ENCODE measurements at places on chromosomes 7 and 10.

DNA sequence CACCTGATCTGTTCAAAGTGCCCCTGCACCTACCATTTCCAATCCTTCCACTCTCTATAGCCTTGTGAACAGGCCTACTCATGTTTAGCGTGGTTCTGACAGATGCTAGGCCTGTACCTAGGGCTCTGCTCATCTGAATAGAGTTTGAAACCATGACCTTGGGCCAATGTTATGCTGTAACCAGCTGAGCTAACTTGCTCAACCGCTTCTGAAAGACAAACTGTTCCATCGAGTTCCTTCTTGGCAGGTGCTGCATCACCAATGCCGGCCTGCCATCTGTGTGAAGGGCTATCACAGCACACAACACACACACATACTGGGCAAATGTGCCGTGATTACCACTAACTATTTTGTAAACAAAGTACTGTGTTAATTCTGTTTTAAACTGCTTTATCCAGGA lies 419.0 kb upstream of the GALNT17 start:
- no peak for DNase-seq

DNA sequence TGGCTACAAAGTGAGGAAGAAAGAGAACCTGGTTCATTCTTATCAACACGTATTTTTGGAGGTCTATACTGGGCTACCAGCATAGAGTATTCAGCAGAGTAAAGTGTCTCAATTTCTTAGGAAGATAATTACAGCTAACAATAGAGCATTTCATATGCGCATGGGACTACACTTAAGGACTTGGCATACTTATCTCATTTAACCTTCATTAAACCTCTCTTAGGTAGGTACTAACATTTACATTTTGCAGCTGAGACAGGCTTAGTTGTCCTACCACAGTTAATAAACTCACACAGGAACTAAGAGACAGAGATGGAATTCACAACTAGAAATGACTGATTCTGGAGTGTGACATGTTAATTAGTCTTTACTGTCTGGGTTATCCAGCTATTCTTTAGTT lies 66.6 kb downstream of the NRBF2 start:
- DNase-seq = no peak

- DNase-seq = no peak
These were observed 754 bp downstream of the GSTO1 start for GRCh38 chr10:104255311-104255981.

GRCh38 chr7:106604971-106605370 lies 56.0 kb downstream of the CCDC71L start:
- no peak for DNase-seq

DNA sequence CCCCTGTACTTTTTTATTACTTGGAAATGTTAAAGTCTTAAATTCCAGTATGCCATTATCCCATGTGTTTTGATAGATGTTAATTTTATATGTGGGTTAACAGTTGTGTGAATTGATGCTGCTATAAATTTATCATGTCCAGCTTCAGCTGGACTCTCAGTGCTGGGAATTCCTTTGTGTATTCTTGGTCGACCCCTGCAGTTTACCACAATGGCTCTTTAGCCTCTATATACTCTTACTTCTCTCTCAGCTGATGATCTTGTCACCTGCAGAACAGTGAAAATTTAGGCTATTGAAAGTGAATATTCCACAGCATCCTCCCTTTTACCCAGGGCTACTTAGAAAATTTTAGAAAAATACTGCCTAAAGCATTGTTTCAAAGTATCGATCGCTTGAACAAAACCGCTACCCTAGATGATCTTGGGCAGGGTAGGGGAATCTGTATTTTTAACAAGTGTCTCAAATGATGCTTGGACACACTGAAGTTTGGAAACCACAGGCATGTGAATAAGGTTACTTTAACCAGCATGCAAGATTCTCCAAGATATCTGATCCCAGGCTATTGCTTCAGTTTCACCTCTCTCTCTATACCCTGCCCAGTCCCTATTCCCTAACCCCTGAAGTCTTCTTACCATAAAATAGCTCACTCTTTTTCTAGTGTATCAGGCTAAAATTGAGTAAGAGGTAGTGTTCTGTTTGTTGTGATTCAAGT lies 25.4 kb downstream of the LCOR start:
- no peak for DNase-seq

DNA sequence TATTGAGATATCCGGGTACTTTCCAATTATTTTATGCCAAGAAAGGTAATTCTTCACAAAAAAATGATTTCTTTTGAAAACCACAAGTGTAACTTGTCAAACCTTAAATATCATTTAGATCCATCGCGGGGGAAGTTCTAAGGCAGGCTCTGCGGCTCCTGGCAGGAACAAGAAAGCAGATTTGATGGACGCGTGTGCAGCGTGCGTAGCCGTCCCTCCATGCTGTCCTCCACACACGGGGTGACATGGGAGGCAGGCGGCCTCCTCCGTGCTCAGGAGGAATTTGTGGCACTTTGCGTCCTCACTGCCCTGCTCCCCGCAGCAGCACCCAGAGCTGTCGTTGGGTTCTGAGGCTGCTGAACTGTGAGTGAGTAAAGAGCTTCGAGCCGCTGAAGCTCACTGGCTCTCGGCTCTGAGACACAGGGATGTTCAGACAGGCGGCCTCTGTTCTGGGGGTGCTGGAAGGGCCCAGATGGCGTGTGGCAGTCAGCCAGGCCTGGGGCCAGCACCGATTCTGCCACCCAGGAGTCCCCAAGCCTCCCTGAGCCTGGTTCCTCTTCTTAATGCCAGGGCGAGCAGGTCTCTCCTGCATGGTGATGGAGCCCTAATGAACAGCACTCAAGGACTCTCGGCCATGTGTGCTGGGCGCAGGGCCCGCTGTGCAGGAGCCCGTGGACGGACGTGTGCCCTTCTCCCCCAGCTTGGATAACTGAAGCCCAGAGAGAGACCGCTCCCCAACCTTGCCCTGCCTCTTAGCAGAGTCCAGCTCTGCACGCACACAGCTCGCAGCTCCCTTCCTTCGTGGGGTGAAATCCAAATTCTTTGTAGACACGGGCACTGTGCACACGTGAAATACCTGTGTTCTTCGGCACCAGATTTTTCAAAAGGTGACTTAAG lies 185.4 kb upstream of the SHH start:
- DNase-seq = no peak

DNA sequence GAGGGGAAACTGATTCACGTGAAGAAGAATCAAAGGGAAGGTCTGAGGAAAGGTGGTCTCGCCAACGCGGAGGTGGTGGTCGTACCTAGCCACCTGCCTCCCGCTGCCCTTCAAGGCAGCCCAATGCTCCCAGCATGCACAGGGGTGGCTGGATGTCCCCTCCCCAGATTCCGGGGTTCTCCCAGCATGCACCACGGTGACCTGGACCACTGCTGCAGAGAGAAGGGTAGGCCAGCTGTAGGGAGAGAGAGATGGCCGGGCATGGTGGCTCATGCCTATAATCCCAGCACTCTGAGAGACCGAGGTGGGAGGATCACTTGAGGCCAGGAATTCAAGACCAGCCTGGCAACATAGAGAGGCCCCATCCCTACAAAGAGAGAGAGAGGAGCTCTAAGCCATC lies 32.4 kb upstream of the PPP2R2D start:
- DNase-seq = no peak

- DNase-seq = peak; percentile 16
These were observed 1.0 kb downstream of the ATE1 start for GRCh38 chr10:121926671-121927317.

DNA sequence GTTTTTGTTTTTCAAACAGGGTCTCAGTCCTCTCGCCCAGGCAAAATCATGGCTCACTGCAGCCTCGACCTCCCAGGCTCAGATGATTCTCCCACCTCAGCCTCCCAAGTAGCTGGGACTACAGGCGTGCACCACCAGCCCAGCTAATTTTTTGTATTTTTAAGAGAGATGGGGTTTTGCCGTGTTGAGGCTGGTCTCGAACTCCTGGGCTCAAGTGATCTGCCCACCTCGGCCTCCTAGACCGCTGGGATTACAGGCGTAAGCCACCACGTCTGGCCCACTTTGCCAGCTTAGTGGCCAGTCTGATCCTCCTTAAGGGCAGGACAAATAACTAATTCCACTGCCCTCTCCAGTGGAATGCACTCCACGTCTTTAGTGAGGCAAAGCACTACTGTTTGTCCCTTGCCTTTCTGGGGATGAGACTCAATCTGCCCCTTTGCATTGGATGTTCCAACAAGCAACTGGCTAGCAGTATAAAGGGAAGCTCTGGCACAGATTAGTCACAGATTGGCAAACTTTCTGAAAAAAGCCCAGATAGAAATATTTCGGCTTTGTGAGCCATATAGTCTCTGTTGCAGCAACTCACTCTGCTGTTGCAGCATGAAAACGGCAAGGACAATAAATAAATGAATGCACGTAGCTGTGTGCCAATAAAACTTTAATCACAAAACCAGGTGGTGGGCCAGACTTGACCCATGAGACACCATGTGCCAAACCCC lies 143.8 kb upstream of the RHEB start:
- no peak for DNase-seq

DNA sequence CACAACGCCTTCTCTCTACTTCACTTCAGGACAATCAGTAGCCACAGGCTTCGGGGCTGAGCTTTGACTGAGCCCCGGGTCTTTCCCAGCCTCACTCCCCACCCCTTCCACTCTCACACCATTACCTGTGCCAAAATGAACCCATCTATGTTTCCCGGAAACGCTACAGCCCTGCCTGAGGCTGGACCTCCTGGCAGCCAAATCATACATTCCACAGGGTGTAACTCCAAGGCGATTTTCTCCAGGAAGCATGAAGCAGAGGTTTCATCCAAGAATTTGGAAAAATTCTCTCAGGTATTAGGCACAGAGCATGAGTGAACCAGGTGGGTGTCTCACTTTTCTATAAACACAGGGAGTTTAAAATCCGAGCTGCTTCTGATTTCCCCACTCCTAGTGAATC lies 286.3 kb downstream of the TNS3 start:
- no peak for DNase-seq

GRCh38 chr7:6578114-6579084 lies 1.1 kb downstream of the ZDHHC4 start:
- peak; percentile 81 for DNase-seq

DNA sequence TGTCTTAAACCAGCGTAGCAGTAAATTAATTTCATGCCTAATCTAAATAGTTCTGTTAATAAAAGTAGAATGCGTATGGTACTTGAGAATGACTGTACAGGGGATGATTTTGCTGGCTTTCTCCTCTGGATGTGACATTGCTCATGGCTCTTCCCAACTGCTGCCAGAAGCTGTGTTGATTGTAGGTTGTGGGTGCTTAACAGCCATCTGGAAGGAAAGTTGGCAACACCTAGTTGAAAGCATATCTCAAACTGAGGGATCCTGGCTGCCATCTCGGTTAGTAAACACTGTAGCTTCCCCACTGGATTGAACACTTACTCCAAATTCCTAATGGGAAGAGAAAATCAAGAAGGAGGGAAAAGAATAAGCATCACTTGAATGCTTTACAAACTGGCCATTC lies 130.9 kb downstream of the NXPH1 start:
- DNase-seq = no peak

DNA sequence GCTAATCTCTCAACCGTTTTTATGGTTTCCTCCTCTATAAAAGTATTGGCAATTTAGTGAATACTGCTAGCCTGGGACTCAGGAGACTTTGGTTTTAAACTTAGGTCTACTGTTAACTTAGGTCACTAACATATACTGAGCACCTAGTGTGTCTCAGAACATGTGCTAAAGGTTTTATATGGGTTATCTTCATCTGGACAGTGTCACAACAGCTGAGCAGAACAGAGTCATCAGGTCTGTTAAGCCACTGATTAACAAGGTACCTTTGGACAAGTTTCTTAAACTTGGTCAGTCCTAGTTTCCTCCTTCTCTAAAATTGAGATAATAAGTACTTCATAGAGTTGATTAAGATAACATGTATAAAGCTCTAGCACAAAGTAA lies 30.6 kb downstream of the NET1 start:
- DNase-seq = no peak

DNA sequence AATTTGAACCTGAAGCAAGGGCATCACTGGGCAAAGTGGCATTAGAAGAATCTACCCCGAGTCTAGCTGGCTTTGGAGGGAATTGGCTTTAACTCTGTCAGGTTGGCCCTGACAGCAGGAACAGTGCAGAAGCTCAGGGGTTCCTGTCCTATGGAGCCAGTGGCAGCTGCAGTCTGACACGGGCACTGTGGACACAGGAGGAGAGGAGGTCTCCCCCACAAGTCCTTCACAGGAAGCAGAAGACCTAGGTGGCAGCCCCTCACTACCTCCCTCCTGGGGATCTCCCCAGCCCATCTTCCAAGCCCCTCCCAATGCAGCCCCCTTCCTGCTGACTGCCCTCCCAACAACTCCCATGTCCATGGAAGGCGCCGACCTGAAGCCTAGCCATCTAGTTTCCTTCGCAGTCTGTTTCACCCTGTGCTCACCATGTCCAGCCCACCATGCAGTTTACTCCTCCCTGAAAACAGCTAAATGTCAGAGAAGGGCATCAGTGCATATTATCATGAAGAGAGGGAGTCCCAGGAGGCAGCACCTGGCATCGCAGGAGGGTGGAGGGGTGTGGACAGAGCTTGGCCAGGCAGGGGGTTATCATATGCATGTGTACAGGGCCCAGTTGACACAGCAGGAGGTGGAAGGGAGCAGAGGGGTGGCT lies 17.9 kb upstream of the GDF10 start:
- no peak for DNase-seq

GRCh38 chr7:75756991-75757676 lies 14.9 kb downstream of the CCL26 start:
- DNase-seq = peak; percentile 33

DNA sequence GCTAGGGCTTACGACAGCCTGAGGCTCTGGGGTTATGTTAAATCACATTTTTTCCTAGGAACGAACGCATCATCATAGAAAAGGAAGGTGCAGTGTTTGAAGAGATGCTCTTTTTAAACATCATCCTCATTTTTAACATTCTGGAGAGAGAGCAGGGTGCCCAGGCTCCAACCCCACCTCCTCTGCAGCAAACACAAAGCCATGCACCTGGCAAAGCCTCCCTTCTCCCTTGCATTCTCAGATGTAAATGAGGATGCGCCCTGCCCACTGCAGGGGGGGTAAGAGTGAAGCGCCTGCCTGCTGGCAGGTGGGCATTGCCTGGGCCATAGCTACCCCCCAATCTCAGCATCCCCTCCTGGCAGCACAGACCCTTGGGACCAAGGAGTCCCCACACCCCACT lies 92.4 kb downstream of the PTPRN2 start:
- no peak for DNase-seq

- DNase-seq = no peak
These were observed 8.3 kb upstream of the FRMPD2 start for GRCh38 chr10:48282829-48283228.

GRCh38 chr10:96501985-96502384 lies 11.7 kb downstream of the TLL2 start:
- no peak for DNase-seq

DNA sequence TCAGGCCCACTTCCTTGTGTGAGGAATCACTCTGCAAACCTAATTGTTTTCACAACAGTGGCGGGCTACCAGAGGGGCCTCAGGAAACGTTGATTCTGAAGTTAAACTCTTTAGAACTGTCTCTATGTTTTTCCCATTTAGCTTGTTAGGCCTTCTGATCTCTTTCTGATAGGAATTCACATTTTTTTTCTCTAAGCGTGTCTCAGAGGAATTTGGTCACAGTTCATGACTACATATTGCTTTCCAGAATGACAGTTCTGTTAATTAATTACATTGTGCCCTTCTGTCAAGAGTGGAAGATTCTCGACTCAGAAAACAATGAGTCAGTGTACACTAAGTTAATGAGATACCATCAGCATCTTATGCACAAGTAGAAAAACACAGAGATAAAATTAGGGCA lies 469.2 kb upstream of the C7orf33 start:
- no peak for DNase-seq
